ENCODE measurements at places on chromosomes 16 and 17.

DNA sequence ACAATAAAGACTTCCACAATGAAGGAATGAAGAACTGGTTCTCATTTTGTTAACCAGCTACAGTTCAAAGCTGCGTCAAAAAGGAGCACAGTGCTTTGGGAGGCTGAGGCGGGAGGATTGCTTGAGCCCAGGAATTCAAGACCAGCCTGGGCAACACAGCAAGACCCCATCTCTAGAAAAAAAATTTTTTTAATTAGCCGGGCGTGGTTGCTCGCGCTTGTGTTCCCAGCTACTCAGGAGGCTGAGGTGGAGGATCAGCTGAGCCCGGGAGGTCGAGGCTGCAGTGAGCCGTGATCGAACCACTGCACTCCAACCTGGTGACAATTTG lies 764 bp upstream of the SLC6A4 start:
- no peak overlapping the region for H3K27ac ChIP-seq
- no peaks in the 10 kb centered on the region for H3K36me3 ChIP-seq
- peaks cover 50% of the 10 kb centered on the region for H3K27me3 ChIP-seq
- H3K4me3 ChIP-seq = peak overlapping the region; percentile 37

DNA sequence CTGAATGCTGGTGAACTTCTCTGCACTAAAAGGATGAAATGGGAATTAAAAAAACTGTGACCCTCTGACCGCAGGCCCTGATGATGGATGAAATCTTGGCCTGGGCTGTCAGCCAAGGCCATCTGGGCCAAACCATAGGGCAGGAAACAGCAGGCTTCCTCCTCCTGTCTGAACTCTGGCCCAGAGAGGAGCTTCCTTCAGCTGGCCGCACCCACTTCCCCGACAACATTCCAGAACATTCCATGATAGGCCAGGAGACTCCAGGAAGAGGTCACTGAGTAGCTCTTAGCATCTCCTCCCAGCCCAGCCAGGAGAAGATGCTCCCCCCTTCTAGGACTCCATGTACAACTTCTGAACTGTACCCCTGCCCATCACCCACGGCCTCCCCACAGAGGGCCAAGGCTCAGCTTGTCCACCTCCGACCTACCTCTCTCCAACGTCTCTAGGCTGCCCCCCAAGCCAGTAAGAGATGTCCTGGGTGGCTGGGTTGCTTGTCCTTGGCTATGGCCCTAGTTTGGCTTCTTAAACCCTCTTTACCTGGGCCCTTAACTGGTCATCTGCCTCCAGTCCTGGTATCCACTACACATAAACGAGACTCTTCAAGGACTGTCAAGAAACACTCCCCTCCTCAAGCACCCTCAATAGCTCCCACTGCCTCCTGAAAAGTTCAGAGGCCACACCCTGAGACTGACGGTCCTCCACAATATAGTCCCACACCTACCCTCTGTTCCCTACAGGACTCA lies 1.7 kb downstream of the RPH3AL start:
- peaks cover 13% of the 10 kb centered on the region for H3K4me1 ChIP-seq
- H3K27me3 ChIP-seq = no peaks in the 10 kb centered on the region
- no peak overlapping the region for H3K27ac ChIP-seq
- H3K36me3 ChIP-seq = no peaks in the 10 kb centered on the region
- DNase-seq = no peak
- H3K4me3 ChIP-seq = no peak overlapping the region

DNA sequence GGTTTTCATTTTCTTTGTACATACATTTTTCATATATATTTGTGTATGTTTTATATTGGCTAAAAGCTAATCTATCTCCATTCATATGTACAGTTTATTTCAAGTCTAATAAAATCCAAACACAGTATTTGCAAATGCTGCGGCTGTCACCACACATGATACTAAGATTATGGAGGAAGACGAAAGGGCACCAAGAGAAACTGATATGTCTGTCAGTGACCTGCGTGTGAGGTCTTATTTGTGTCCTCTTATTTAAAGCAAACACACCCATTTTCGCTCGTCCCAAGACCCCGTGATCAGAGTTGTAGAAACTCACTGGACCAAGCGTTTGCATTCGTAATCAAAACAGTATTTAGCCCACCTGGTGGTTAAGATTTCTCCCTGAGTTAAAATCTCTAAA lies 8.2 kb downstream of the MLYCD start:
- peaks cover 14% of the 10 kb centered on the region for H3K4me1 ChIP-seq
- no peak for DNase-seq
- no peak overlapping the region for H3K4me3 ChIP-seq
- H3K27ac ChIP-seq = no peak overlapping the region

- peaks cover 17% of the 10 kb centered on the region for H3K27me3 ChIP-seq
- no peak within 1 kb of the TSS for H3K27ac ChIP-seq
- no peak for DNase-seq
- H3K36me3 ChIP-seq = no peaks in the 10 kb centered on the region
Measured at GRCh38 chr17:63476854-63477479, at the start of gene ACE. Gene ACE (plus strand): TSS chr17:63477061. CDS start chr17:63477095, 34 bp downstream.

DNA sequence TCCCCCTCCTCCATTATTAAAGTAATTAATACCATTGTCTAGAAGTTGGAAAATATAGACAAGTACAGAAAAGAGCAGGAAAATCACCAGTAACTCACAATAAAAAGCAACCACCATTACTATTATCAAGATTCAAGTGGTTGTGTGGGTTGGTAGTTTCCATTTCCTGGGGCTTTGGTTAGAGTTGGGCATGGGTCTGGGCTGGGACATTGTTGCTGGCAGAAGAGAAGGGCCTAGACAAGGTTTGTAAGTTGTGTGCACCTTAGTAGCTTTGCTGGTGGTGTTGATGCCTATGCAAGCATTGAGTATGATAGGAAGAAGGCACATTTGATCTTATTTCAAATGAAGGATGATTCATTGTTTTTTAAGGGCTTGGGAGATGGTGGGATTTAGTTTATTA lies 25.4 kb upstream of the NFATC3 start:
- no peak for DNase-seq
- H3K27ac ChIP-seq = peak overlapping the region; percentile 79
- H3K4me3 ChIP-seq = peak overlapping the region; percentile 52

- no peaks in the 10 kb centered on the region for H3K27me3 ChIP-seq
- H3K27ac ChIP-seq = no peak overlapping the region
- H3K4me1 ChIP-seq = no peaks in the 10 kb centered on the region
- no peak overlapping the region for H3K4me3 ChIP-seq
- no peak for DNase-seq
Measured at GRCh38 chr17:33981711-33982601, 273.1 kb upstream of the CCL2 start.

DNA sequence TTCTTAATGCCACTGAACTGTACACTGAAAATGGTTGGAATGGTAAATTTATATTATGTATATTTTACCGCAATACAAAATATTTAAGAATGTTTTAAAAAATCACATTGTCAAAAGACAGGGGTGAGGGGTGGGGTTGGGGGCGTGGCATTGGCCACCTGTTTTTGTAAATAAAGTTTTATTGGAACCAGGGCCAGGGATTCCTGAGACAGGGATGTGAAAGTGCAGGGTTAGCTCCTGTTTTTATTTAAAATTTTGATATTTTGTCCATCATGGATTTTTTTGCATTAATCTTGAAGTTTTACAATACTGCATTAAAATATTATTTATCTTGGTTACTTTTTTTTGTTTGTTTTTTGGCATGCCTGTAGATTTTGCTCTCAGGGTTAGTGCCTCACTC lies 2.3 kb upstream of the FA2H start:
- peaks cover 26% of the 10 kb centered on the region for H3K27me3 ChIP-seq
- H3K27ac ChIP-seq = no peak overlapping the region
- no peak overlapping the region for H3K4me3 ChIP-seq
- no peaks in the 10 kb centered on the region for H3K36me3 ChIP-seq
- H3K4me1 ChIP-seq = peaks cover 7% of the 10 kb centered on the region

GRCh38 chr16:67668495-67669157 lies 2.0 kb downstream of the C16orf86 start:
- peak; percentile 51 for DNase-seq
- no peak overlapping the region for H3K4me3 ChIP-seq
- no peaks in the 10 kb centered on the region for H3K27me3 ChIP-seq
- no peak overlapping the region for H3K27ac ChIP-seq

DNA sequence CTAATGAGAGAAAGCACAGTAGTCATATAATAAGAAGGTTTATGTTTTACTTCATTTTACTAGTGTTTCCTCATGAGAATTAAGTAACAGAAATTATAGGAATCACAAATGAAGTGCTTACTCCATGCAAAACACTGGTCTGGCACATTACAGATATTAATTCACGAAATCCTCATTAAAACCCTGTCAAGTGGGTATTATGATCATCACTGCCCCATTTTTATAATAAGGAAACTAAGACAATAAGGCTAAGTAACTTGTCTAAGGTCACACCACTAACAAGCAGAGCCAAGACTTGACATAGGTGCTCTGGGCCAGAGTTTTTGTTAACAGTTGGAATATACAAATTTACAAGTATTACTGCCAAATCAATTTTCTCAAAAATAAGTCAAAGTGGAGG lies 83.0 kb downstream of the KANSL1 start:
- H3K4me3 ChIP-seq = no peak overlapping the region
- H3K36me3 ChIP-seq = no peaks in the 10 kb centered on the region
- peaks cover 63% of the 10 kb centered on the region for H3K4me1 ChIP-seq
- H3K27me3 ChIP-seq = no peaks in the 10 kb centered on the region
- H3K27ac ChIP-seq = no peak overlapping the region

- no peak for DNase-seq
- no peak overlapping the region for H3K4me3 ChIP-seq
- no peak overlapping the region for H3K27ac ChIP-seq
- no peaks in the 10 kb centered on the region for H3K27me3 ChIP-seq
- H3K36me3 ChIP-seq = peaks cover 6% of the 10 kb centered on the region
Measured at GRCh38 chr16:47627085-47627639, 166.0 kb downstream of the PHKB start.

GRCh38 chr17:78759969-78760352 lies 22.1 kb downstream of the CYTH1 start:
- H3K27me3 ChIP-seq = no peaks in the 10 kb centered on the region
- peak overlapping the region; percentile 73 for H3K4me3 ChIP-seq
- peaks cover 51% of the 10 kb centered on the region for H3K4me1 ChIP-seq
- peak overlapping the region; percentile 92 for H3K27ac ChIP-seq

DNA sequence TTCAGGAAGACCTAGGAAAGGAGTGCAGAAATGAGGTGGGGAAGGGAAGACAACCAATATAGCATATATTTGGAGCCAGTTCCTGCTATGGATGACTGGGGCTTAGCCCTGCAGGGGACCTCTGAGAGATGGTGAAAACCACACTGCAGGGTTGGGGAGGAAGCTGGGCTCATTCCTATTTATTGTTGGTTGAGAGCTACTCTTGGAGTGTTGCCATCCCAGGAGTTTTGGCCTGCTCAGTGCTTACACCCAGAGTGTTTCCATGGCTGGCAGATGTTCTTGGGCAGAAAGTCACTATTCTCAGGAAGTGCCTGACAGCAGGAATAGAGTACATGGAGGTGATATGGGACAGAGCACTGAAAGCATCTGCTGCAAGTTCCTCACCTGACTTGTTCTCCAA lies 145.8 kb downstream of the SPACA3 start:
- no peak overlapping the region for H3K27ac ChIP-seq
- H3K4me3 ChIP-seq = no peak overlapping the region
- H3K36me3 ChIP-seq = no peaks in the 10 kb centered on the region
- DNase-seq = no peak
- no peaks in the 10 kb centered on the region for H3K4me1 ChIP-seq

DNA sequence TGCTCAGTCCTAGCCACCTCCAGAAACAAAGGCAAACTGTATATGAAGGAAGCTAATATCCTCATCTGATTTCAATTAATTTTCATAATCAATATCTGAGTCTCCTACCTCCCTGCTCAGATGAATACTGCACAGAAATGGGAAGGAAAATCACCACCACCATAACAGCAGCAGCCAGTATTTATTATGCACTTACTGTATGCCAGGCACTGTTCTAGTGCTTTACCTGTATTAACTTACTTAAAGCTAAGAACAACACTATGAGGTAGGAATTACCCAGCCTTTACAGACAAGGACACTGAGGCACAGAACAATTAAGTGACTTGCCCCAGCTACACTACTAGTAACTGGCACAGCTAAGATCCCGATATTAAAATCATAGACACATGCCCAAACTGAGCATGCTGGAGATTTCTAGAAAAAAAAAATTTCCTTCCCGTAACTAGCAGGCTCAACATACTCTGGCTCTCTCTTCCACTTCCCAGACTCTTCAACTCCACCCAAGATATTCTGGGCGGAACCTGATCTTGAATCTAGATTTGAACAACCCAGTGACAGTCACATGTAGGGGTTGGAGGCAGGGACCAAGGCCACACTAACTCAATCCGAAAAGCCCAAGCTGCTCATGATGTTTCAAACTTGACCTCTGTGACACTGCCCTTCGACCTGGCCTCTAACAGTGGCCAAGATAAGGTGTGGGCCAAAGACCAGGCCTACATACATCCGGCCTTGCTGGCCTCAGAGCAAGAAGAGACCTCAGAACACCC lies 3.9 kb downstream of the TRIM25 start:
- peaks cover 50% of the 10 kb centered on the region for H3K4me1 ChIP-seq
- H3K27ac ChIP-seq = peak overlapping the region; percentile 61
- H3K27me3 ChIP-seq = no peaks in the 10 kb centered on the region
- no peak for DNase-seq
- peaks cover 28% of the 10 kb centered on the region for H3K36me3 ChIP-seq

DNA sequence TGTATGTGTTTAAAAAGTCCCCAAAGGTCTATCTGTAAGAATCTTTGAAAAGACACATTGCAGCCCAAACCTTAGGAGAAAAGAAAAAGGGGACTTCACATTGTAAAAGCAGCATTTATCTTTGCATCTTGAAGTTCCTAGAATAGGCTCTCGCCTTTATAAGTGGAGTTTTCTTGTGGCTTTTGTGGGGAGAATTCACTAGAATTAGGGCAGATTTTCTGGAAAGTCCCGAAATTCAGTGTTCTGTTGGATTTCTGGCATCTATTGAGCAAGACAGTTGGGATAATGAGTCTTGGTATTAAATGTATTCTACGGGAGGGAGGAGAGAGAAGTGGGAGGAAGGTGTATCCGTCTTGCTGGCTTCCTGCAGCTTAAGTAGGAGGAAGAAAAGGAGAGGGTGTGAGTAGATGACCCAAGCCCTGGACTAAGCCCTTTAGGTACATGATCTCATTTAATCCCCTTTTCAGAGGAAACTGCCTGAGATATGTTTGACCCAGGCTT lies 62.6 kb downstream of the PRKCA start:
- H3K4me1 ChIP-seq = peaks cover 29% of the 10 kb centered on the region
- no peaks in the 10 kb centered on the region for H3K36me3 ChIP-seq
- DNase-seq = no peak
- H3K27me3 ChIP-seq = no peaks in the 10 kb centered on the region
- peak overlapping the region; percentile 51 for H3K4me3 ChIP-seq

DNA sequence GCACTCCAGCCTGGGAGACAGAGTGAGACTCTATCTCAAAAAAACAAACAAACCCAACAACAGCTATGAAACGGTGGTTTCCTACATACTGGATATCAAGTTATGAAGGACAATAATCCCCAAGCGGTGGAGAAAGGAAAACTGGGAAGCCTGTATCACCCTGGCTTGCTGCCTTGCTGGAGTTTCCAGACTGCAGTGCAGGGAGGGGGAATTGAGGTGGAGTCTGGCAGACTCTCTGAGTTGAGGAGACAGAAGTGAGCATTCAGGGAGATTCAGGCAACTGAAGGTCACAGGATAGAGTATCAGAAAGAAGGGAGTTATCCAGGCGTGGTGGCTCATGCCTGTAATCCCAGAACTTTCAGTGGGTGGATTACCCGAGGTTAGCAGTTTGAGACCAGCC lies 11.9 kb downstream of the QRICH2 start:
- no peak for DNase-seq
- no peak overlapping the region for H3K27ac ChIP-seq
- H3K4me3 ChIP-seq = no peak overlapping the region
- no peaks in the 10 kb centered on the region for H3K4me1 ChIP-seq

Measured in natural killer cell treated with Interleukin-12 subunit alpha and Interleukin-12 subunit beta and Interleukin-15 and Interleukin-18, amount 100 ng/mL, for 72 hours (primary cell).